Activated naive CD4-positive, alpha-beta T cell treated with anti-CD3 and anti-CD28 coated beads, Interleukin-2, amount 10 ng/mL, durations not matched to agents 7 days and 5 days (primary cell): ENCODE measurements at places on chromosomes 2 and 18.
A peak's percentile ranks its signal among the peaks of the same experiment; 100 is the strongest.

DNA sequence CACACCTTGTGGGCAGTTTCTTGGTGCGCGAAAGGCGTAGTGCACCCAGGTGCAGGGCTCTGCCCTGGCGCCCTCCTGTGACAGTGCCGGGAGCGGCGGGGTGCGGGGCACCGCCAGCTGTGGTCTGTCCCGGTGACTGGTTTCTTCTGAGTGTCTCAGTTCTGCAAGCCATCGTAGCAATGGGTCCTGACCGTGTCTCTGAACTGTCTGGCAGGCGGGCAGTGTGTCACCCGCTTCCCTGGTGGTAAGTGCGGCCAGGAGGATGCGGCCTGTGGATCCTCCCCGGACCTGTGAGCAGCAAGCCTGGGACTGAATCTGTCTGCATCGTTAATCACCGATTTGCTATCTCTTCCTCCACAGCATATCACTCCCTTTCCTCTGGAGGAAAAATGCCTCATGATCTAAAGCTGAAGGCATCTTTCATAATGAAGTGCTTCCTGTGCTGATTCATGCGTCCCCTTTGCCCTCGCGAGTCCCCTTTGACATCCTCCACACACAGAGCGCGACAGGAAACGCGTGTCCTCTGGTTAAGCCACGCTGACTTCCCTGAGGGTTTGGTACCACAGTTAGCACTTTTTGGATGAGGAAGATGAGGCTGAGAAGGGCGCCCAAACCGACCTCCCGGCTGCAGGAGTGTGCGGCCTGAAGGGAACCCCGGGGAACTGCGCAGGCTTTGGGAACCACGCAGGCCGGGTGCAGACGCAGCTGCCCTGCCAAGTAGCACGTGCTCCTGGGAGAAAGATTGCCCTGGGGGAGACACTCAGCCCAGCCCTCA is 416.0 kb upstream of the HS6ST1 start:
- no peak overlapping the region for H3K4me3 ChIP-seq
- DNase-seq, result peak; percentile 44
- H3K36me3 ChIP-seq, result no peaks in the 10 kb centered on the region
- peaks cover 41% of the 10 kb centered on the region for H3K27me3 ChIP-seq

- DNase-seq, result no peak
- no peaks in the 10 kb centered on the region for H3K36me3 ChIP-seq
- no peaks in the 10 kb centered on the region for H3K27me3 ChIP-seq
- no peak overlapping the region for H3K27ac ChIP-seq
- H3K4me1 ChIP-seq, result no peaks in the 10 kb centered on the region
- no peak overlapping the region for H3K4me3 ChIP-seq
Measured at GRCh38 chr2:31049264-31049663, 89.0 kb downstream of the GALNT14 start.

- H3K36me3 ChIP-seq, result no peaks in the 10 kb centered on the region
- no peak for DNase-seq
- no peak overlapping the region for H3K4me3 ChIP-seq
- H3K27me3 ChIP-seq, result no peaks in the 10 kb centered on the region
- no peaks in the 10 kb centered on the region for H3K4me1 ChIP-seq
- H3K27ac ChIP-seq, result no peak overlapping the region
Measured at GRCh38 chr18:68733707-68734106, 18.8 kb upstream of the TMX3 start.

GRCh38 chr2:204051476-204051875 is 114.9 kb downstream of the ICOS start:
- no peak overlapping the region for H3K27ac ChIP-seq
- DNase-seq, result no peak
- H3K4me3 ChIP-seq, result no peak overlapping the region

- no peak for DNase-seq
- H3K36me3 ChIP-seq, result no peaks in the 10 kb centered on the region
- peaks cover 87% of the 10 kb centered on the region for H3K27me3 ChIP-seq
Measured at GRCh38 chr2:85134255-85134895, 1.2 kb downstream of the TCF7L1 start.

DNA sequence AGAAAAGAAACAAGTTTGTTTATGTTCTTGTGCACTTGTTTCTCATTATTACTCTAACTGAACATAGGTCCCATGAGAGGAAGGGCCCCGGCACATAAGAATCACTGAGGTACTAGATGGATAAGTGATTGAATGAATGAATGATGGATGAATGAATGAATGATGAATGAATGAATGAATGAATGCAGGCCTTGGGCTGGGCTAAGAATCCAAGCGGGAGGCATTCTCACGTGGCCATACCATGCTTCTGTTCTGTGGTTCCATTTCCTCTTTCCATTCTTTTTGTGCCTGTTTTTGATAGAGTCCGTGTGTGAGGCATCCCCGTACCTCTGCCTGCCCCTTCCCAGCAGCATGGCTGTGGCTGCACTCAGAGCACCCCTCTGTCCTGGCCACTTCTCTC is 94.8 kb downstream of the SH3BP4 start:
- peaks cover 25% of the 10 kb centered on the region for H3K4me1 ChIP-seq
- no peak overlapping the region for H3K4me3 ChIP-seq
- H3K36me3 ChIP-seq, result no peaks in the 10 kb centered on the region
- no peak overlapping the region for H3K27ac ChIP-seq
- DNase-seq, result no peak
- peaks cover 42% of the 10 kb centered on the region for H3K27me3 ChIP-seq

DNA sequence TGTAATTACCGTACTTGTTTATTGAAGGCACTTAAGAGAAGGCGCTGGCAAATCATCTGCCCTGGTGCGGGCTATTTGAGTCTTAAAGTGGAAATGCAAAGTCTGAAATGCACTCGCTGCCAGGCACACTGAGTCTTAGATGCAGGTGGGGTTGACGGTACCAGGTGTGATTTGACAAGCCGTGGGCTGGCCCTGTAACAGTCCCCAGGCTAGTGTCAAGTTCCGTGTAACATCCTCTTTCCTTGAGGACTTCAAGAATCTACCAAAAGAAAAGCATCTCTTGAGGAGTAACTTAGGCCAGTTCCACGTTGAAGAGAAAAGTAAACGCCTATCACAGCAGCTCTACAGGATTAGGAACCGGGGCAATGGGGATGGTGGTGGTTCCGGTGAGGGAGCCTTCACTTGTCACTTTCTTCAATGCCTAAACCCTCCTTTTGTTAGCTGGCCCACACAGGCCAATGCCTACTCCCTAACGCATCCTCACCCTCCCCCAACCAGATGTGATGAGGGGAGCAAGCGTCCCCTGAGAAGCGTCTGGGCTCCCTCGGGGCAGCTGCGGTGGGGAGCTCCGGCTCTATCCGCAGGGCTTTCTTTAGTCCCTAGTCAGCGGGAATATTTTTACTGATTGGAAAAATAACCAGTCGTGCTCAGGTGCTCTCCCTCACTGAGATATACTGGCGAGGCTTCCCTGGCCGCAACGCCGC is 1.5 kb upstream of the UGP2 start:
- DNase-seq, result no peak
- H3K4me3 ChIP-seq, result peak overlapping the region; percentile 95
- peaks cover 44% of the 10 kb centered on the region for H3K4me1 ChIP-seq

DNA sequence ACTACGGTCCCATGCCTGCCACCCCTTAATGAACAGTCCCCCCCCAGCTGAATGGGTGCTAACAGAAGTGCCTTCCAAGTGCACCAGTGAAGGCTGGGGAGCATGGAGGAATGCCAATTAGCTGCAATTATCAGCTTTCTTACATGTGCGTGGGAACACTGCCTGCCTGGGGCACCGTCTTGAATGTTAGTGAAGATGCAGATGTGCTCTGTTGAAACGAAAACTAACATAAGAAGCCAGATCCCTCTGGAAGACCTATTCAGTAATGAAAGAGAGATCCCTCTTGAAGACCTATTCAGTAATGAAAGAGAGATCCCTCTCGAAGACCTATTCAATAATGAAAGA is 154.5 kb downstream of the CLIP4 start:
- H3K27me3 ChIP-seq, result peaks cover 33% of the 10 kb centered on the region
- H3K36me3 ChIP-seq, result no peaks in the 10 kb centered on the region
- DNase-seq, result no peak
- H3K27ac ChIP-seq, result no peak overlapping the region

GRCh38 chr2:26382564-26382963 is 19.2 kb upstream of the DRC1 start:
- no peak overlapping the region for H3K27ac ChIP-seq
- peaks cover 37% of the 10 kb centered on the region for H3K36me3 ChIP-seq
- H3K4me1 ChIP-seq, result peaks cover 16% of the 10 kb centered on the region
- no peak for DNase-seq

DNA sequence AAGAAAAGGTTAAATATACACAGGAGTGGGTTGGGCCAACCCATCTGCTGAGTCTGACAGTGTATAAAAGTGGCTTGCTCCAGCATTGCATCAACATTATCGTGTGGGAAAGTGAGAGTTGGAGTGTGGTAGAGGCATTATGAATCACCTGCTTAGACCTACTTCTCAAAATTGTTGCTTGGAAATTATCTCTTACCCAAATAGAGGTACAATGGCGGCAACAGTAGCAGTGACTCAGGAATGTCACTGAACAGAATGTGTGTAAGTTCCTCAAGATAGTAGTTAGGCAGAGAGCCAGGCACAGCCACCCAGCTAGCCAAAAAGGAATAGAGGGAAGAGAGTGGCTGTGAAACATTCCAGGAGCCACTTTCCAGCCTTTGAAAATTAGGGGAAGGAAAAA is 616.0 kb downstream of the NUP35 start:
- H3K4me3 ChIP-seq, result no peak overlapping the region
- no peak for DNase-seq
- no peaks in the 10 kb centered on the region for H3K27me3 ChIP-seq
- H3K36me3 ChIP-seq, result no peaks in the 10 kb centered on the region

DNA sequence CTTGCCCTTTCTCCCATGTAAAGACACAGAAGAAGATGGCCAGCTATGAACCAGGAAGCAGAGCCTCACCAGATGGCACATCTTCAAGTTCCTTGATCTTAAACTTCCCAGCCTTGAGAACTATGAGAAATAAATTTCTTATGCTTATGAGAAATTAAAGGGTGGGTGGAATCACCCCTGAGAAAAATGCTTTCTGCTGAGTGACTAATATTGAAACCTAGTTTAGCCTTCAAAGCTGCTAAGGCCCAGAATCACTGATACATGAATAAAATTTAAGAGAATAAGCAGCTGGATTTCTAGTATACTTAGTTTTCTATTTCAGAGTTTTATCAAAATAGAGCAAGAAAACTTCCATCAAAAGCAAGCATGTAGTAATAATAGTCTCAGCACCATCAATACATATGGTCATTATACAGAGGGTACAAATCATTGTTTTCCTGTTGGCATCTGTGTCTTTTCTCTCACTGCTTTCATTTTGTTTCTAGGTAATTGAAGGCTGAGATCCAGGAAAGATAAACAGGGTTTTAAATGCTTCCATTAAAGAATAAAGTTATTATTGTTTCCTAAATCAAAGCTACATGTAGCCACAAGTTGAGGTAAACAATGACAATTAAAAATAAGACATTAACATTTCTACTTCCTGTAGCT is 53.3 kb upstream of the COL5A2 start:
- no peak overlapping the region for H3K27ac ChIP-seq
- no peak for DNase-seq
- H3K4me3 ChIP-seq, result no peak overlapping the region
- peaks cover 7% of the 10 kb centered on the region for H3K4me1 ChIP-seq
- H3K36me3 ChIP-seq, result no peaks in the 10 kb centered on the region
